ENCODE measurements at places on chromosomes 4 and X.

DNA sequence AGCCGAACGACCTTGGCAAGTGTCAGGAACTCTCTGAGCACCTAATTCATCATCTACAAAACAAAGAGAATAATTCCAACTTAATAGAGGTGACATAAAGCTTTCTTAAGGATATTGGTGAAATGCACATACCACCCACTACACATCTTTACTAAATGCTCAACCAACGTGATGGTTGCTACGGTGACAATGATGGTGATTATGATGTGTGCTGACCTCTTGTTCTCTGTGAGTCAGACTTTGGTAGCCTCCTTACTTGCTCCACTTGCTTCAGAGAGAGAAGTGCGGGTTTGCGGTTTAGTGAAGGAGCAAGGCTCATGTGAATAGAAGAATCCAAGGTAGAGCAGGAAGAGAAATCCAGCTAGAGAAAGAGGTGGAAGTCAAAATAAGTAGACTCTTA, 52.8 kb upstream of the CLNK start:
- no peak for DNase-seq

DNA sequence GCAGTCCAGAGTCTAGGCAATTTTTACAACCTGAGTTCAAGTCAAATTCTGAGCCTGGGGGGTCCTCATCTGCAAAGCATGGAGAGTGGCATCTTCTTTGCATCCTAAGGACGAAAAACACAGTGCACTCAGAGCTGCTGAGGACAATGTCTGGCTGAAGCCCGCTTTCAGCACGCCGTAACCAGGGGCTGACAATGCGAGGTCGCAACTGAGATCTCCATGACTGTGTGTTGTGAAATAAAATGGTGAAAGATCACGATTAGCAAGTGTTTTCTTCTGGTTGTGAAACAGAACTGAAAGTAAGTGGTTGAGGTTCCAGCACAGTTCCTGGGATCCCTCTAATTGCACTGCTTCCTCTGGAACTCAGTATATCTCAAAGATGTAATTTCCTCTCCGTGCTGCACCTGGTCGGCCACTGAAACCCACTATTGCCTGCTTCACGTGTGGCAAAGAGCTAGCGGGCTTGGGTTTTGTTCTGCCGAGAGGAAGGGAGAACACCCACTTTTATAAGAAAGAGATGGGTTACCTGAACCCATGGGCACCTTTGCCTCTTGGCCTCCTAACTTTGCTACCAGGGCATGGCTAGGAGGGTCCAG, 7.7 kb upstream of the F11 start:
- no peak for DNase-seq

GRCh38 chrX:39869846-39870601, 227.7 kb downstream of the BCOR start:
- peak; percentile 71 for DNase-seq

- DNase-seq, result no peak
Observed at GRCh38 chr4:48844843-48845242, 14.0 kb downstream of the OCIAD1 start.

- DNase-seq, result no peak
Observed at GRCh38 chrX:29257521-29257920, 670.3 kb downstream of the IL1RAPL1 start.

GRCh38 chrX:10582945-10583344, 37.4 kb downstream of the MID1 start:
- DNase-seq, result no peak

DNA sequence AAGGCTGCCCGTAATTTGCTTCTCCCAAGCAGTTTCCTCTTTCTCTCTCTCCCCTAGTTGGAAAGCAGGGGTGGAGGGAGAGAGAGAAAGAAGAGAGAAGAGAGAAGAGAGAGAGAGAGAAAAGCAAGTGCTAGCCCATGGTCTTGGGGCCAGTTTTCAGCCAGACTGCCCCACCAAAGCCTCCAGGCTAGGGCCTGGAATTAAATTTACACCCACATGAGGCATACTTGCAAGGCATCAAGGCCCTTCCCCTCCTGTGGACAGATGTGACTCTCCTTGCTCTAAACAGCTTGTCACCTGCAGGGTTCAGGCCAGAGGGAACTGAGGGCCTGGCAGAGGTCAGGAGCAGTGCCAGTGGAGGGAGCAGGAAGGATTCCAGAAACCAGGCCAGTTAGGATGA, 1.7 kb upstream of the CXCR3 start:
- DNase-seq, result no peak

GRCh38 chrX:1535241-1536041, 1.5 kb downstream of the P2RY8 start:
- peak; percentile 51 for DNase-seq

- DNase-seq, result no peak
Observed at GRCh38 chr4:102623622-102624021, 122.5 kb downstream of the NFKB1 start.

GRCh38 chr4:52883707-52884669, 21.9 kb downstream of the RASL11B start:
- DNase-seq, result no peak

- no peak for DNase-seq
Observed at GRCh38 chrX:38038501-38038900, 32.1 kb downstream of the SYTL5 start.

DNA sequence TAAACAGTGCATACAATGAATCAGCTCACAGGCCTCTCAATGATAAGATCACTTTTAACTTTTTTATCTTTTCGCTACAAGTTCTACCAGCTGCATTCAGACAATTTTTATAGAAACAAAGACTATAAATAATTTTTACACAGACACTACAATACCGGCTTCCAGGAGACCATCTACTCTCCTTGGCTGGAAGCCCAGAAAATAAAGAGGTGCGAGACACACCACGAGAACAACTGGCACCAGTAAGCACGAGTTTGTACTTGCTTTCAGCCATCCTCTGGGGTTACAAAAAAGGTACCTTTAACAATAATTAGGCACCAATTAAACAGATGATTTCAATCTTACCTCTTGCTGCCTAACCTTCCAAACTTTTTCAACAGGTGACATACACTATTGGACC, 11.2 kb upstream of the PRDX4 start:
- no peak for DNase-seq

DNA sequence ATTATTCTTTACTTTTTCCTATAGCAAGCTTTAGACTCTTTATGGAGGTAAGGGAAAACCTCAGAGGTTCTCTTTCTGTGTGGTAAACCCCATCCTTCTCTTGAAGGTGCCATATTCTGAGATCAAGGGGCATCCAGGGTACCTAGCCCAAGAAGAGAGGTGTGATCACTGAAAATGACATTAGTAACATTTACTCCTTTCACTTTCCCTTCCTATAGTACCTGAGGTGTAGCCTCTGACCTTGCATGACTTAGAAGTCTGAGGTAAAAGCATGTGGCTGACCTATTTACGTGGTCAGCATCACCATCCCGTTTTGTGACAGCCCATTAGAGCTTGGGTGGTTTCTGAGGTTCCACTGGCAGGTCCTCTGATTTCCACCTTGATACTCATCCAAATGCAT, 25.7 kb downstream of the SGMS2 start:
- DNase-seq, result no peak

- no peak for DNase-seq
Observed at GRCh38 chrX:48896611-48897011, 957 bp downstream of the TIMM17B start.

- DNase-seq, result no peak
Observed at GRCh38 chr4:173932701-173933100, 350.8 kb downstream of the FBXO8 start.

- DNase-seq, result no peak
Observed at GRCh38 chr4:141133999-141134995, 1.0 kb upstream of the RNF150 start.

DNA sequence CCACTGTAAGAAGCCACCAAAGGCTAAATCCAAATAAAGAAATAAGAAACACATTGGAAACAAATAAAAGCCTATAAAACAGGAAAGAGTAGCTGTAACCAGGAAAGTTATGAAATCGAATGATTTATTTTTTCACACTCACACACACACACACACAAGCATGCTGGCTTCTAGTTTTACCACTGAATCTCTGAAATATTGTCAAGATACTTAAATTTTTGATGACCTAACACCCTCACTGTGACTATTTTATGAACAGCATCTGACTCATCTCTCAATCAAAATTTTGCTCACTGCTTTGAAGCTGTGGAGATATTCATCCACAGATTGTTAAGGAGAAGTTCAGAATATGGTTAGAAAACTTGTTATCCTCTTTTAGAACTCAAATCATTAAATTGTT, 13.9 kb upstream of the GABRB1 start:
- DNase-seq, result no peak

DNA sequence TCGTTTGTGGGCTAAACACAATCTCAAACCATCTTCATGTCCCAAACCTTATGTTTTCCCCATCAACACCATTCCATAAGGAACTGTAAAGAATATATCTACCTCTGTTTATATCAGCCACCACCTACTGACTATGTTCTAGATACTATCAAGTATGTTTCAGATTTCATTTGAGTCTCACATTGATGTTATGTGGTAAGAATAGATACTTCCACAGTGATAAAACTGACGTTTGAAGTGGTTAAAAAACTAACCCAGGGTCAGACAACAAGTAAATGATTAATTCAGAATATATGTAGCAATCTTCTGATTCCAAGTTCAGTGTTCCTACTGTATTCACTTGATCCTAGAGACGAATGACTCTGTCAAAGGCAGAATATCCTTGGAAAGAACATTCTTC, 156.8 kb upstream of the RASGEF1B start:
- no peak for DNase-seq

DNA sequence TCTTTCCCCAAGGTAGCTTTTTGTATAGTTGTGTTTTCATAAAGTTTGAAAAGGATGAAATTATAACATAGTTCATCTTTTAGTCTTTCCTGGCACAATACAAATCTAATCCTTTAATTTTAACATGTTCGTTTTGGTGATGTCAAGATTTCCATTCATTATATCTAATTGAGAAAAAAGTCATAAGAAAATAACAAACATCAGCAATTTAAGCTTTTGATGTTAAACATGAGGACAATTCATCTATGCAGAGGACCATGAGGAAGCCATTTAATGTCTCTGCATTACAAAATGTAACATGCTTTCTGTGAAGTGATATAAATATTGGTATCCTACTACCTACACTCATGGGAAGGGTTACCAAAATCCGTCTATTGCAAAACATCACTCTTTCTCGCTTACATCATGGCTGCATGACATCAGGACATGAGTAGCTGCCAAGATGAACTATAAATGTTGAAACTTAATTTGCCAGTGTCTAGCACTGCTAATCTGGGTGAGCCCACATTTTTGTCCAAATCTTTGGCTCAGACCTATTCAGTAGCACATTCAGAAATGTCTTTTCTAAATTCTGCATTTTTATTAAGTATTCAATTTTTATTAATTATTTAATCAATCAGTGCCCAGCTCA, 9.5 kb downstream of the EPGN start:
- no peak for DNase-seq

GRCh38 chr4:55359397-55359916, 13.4 kb downstream of the SRD5A3 start:
- DNase-seq, result no peak

DNA sequence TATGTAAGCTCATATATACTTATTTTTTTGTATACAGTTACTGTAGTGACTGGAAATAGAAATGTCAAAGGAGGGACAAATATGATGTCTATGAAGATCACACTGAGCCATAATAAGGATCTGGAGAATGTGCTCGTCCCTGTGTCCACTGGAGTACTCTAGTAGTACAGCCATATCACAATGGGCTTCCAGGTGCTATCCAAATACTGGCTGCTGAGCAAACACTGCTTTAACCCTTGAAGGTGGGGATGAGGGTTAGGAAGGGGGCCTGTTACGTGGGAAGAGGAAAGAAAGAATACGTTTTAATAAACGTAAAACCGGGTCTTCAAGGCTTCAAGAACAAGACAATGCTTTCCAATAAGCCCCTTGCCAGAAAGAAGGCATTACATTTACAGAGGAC, 29.8 kb upstream of the TMEM150C start:
- no peak for DNase-seq

Data from stimulated activated CD8-positive, alpha-beta memory T cell treated with anti-CD3 and anti-CD28 coated beads, Interleukin-15, amount 100 ng/mL, for 48 hours (primary cell).